AG04449 (cell line): ENCODE measurements at places on chromosomes 7 and 10.
A peak's percentile ranks its signal among the peaks of the same experiment; 100 is the strongest.

DNA sequence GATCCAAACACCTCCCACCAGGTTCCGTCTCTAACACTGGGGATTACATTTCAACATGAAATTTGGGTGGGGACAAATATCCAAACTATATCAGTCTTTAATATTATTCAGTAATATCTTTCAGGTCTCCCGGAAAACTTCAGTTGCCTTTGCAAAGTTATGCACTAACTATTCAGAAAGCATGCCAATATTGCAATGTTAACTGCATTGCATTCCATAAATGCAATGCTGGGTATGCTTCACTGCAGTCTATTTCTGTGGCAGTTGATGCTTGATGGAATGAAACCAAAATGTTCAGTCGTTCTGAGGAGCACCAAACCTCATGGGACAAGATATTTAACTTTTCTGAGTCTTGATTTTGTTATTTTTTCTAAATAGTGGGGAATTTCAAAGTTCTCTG is 147.5 kb downstream of the SLC16A9 start:
- DNase-seq: no peak

- no peak for DNase-seq
These were observed 60.8 kb downstream of the RHOBTB1 start for GRCh38 chr10:60883187-60883586.

GRCh38 chr10:89793649-89794254 is 92.4 kb downstream of the KIF20B start:
- DNase-seq: peak; percentile 19

- DNase-seq: no peak
These were observed 601 bp downstream of the EPHB4 start for GRCh38 chr7:100826514-100827329.

DNA sequence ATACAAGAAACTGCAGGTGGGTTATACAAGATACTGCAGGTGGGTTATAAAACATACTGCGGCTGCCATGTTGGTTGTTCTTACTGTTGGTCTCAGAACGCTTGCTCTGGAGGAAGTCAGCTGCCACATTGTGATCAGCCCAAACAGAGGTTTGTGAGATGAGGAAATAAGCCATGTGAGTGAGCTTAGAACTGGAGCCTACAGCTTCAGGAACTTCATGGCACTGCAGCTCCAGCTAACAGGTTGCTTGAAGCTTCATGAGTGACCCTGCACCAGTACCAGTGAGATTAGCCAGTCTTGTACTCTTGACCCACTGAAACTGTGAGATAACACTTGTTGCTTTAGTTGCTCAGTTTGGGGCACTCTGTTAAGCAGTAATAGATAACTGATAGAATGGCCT is 74.5 kb upstream of the PRKCQ start:
- DNase-seq: no peak
